ENCODE measurements at places on chromosomes 2 and 18.

DNA sequence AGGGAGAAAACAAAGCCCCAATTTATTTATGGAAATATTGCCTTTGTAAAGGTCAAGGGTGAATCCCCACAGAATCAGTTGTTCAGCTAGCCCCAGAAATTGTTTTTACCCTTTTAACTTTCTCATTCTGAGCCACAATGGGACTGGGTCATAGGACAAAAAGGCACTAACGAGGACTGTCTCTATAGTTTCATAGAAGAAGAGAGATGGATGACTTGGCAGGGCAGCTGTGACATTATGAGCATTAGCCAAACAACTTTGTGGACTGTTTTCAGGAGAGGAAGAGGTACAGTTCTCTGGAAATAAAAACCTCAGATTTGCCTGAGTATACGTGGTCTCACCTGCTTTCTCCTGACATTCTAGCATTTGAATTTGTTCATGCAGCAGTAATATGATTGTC lies 1155.8 kb upstream of the CHAC2 start:
- DNase-seq: no peak

- DNase-seq: no peak
Observed at GRCh38 chr2:16709769-16710168, 44.1 kb upstream of the CYRIA start.

DNA sequence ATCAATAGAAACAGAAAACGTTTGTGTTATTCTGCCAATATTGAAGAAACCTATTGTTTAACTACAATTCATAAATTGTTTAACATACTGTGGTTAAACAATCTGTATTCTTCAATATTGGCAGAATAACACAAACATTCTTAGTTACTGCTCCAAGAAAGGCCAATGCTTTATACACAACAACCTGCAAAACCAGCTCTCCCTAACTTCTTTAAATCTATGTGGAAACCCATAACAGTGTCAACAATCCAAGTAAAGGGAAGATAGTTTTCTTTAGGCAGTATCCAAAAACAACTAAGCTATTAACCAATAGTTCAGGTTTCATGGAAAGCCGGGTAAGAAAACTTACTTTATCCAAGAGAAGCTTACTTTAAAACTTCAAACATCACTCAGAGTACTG lies 6.2 kb upstream of the RBM45 start:
- DNase-seq: no peak

- no peak for DNase-seq
Observed at GRCh38 chr2:85215448-85216401, 82.5 kb downstream of the TCF7L1 start.

DNA sequence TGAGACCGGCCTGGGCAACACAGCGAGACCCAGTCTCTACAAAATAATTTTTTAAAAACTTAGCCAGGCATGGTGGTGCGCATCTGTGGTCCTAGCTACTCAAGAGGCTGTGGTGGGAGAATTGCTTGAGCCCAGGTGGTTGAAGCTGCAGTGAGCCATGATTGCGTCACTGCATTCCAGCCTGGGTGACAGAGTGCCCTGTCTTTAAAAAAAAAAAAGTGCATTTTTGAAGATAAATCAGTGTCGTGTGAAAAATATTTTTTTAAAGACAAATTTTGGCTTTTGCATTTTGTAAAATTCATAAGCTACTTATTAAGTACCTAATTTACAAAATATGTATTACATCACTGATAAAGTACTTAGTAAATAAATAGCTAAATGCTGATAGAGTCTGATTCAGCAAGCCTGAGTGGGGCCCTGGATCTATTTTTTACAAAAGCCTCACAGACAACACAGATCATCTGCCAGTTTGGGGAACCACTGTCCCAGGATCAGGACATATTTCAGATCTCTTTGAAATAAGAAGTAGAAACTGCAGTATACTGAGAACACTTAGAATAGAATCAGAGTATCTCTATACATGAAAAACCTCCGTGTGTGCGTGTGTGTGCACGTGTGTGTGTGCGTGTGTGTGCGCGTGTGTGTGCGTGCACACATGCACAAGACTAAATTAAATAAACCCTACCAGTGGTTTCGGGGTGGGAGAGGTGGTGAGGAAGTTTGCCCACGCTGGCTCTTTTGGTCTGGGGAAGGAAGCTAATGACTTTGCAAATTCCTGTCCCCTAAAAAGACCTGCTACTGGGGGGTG lies 61.6 kb downstream of the AAK1 start:
- DNase-seq: peak; percentile 52

- no peak for DNase-seq
Observed at GRCh38 chr2:202311823-202312388, 46.3 kb downstream of the NOP58 start.

GRCh38 chr18:56460581-56460980 lies 177.8 kb downstream of the TXNL1 start:
- no peak for DNase-seq

GRCh38 chr2:148218326-148219075 lies 197.6 kb downstream of the MBD5 start:
- DNase-seq: no peak

GRCh38 chr2:156385242-156385641 lies 50.9 kb upstream of the GPD2 start:
- DNase-seq: no peak

- DNase-seq: no peak
Observed at GRCh38 chr2:10983711-10984110, 72.0 kb downstream of the KCNF1 start.

DNA sequence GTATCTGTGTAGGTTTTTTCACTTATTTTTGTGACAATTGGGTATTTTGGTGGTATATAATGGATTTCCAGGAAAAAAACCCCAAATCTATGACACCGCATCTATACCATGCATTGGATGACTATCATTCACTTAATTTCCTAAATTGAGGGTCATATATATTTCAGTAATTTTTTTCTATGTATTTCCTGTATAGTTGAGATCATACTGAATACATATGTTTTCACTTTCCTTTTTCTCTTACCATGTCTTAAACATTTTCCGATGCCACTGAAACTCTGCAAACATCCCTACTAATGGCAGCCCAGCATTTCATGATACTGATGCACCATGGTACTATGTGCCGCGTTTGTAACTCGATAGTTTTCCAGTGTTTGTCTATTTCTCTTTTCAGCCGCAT lies 40.4 kb downstream of the CDKL4 start:
- DNase-seq: no peak

GRCh38 chr2:21363364-21363763 lies 239.6 kb downstream of the TDRD15 start:
- no peak for DNase-seq

DNA sequence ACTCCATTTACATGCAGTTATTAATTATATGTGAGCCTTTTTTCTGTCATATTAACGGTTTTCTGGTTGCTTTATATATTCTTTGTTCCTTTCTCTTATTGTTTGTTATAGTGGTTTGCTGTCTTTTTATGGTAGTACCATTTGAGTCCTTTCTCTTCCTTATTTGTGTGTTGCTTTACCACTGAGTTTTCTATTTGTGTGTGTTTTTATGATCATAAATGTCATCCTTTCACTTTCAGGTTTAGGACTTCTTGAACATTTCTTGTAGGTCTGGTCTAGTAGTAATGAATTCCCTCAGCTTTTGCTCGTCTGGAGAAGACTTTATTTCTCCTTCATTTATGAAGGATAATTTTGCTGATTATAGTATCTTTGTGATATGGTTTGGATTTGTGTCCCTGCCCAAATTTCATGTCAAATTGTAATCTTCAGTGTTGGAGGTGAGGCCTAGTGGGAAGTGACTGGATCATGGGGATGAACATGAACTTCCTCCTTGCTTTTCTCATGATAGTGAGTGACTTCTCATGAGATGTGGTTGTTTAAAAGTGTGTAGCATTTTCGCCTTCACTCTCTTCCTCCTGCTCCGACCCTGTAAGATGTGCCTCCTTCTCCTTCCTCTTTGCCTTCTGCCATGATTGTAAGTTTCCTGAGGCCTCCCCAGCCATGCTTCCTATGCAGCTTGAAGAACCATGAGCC lies 11.5 kb downstream of the GCC2 start:
- DNase-seq: no peak

DNA sequence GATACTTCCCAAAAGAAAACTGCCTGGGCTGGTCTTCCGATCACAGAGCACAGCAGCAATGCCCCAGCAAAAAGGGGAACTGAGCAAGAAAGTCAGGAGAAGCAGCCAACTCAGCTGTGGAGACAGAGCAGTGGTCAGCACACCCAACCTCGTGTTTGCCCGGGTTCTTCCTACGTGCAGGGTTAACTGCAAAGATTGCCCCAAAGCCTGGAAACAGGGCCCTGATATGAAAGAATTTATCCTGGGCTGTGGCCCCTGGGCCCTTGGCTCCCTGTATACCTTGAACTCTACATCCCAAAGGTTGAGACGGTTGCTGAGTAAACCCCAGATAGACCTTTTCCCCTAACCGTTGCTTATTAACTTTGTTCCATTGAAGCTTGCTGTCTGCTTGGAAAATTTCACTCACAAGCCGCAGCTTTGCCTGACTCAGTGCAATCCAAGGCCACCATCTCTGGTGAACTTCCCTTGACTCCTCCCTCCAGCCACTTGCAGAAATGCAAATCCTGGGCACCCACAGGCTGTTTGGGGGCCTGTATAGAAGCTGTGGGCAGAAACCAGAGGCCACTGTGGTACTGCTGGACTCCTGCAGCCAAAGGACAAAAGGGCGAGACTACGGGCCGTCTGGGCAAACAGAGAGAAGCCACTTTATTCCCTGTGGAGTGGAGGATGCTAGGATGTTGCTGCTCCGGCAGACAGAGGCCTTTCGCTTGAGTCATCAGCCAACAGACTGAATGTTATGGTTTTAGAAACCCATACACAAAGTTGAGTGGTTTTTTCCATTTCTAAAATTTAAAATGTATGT lies 18.2 kb downstream of the NRP2 start:
- no peak for DNase-seq

GRCh38 chr2:158319269-158319668 lies 137.3 kb downstream of the CCDC148 start:
- DNase-seq: no peak

- no peak for DNase-seq
Observed at GRCh38 chr2:9410108-9410507, 13.2 kb downstream of the ITGB1BP1 start.

All from activated naive CD8-positive, alpha-beta T cell treated with anti-CD3 and anti-CD28 coated beads, Interleukin-2, amount 10 ng/mL, durations not matched to agents 7 days and 5 days (primary cell).